ENCODE measurements at places on chromosomes 4 and X. TPM values are rescaled to one million over a fixed set of nuclear protein-coding genes. Genes with fewer than 3 reads are reported as not detected.

Gene CXCL1
- 11.4 TPM for total RNA-seq

Gene MAGEA11
- not detected for total RNA-seq

Gene HTN3
- not detected for total RNA-seq

Gene RS1
- not detected for total RNA-seq

Gene NFKB1
- 17.2 TPM for total RNA-seq

Gene TMEM271
- total RNA-seq = 6.2 TPM

Gene PALLD
- total RNA-seq = 551 TPM

Gene SUPT20HL2
- total RNA-seq = not detected

Gene DIPK2B
- total RNA-seq = not detected

Measured in astrocyte (in vitro differentiated cells and primary cell).